ENCODE measurements at places on chromosomes 6 and 20.

- DNase-seq = no peak
These were observed 9.7 kb upstream of the CD83 start for GRCh38 chr6:14107711-14108494.

- DNase-seq = no peak
These were observed 23.7 kb upstream of the SLC23A2 start for GRCh38 chr20:5024982-5025381.

DNA sequence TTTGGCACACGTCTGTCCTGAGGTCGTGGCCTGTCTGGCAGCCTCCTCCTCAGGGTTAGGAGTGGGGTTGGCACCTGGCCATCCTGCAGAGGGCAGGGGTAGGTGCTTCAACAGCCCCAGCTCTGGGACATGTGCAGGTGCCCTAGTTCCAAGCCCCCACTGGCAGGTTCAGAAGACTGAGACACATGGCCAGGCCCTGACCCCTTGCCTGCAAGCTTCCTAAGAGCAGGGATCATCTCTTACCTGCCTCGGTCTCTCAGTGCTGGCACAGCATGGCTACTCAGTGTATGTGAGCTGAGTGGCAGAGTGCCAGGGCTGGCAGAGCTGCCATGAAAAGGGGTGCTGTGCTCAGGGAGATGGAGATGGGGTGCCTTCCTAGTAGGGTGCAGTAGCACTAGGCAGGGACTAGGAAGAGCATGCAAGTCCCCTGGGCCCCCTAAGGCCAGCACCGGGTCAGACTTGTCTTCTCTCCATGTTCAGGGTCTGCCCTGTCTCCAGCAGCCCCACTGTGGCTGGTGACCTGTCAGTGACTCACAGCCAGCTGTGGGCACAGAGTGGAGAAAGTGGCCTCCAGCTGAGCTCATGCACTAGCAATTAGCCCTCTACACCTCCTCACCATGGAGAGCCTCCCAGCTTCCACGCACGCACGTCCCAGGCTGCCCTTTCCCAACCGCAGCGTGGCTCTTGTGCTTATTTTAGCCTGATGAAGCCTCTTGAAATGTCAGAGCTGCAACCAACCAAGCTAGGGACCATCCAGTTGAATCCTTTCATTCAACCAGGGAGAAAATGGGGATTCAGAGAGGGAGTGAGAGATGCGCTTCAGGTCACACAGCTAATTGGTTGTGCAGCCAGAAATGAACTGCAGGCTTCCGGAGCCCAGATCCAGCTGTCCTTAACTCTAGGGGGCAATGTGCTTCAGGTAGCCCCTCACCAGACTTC is 116.6 kb downstream of the MRPL14 start:
- DNase-seq = peak; percentile 98

GRCh38 chr6:11343963-11344723 is 111.7 kb upstream of the NEDD9 start:
- DNase-seq = no peak

DNA sequence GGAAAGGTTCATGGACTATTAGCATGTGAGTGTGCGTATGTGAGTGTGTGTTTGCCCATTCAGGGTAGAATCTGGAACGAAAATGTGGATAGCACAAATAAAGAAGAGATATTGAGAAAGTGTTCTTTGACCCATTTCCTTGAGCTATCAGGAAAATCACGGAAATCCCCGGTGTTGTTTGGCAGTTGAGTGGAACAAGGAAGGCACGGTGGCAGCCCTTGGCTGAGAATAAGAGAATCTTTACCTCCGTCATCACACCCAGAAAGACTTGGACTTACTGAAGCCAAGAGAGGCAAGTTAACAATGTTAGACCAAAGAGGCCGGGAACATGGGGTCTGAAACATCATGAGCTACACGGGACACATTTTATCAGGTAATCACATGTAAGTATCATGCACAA is 588.9 kb upstream of the BTBD3 start:
- DNase-seq = no peak

DNA sequence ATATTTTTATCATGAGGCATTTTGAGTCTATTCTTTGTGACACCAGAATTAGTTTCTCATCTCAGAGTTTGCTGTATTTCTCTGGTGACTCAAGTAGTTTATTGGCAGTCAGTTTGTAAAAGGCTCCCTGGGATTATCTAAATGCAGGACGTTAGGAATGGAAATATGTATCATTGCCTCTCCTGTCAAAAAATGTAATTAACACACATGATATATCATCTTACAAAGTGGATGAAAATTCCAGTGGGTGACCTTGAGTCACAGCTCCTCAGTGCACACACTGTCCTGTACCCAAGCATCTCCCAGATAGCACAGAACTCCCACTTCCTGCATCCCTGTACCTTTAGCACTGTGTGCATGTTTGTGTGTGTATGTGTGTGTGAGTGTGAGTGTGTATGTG is 258.6 kb downstream of the LAMA2 start:
- DNase-seq = no peak

GRCh38 chr6:144334150-144334708 is 49.1 kb downstream of the UTRN start:
- no peak for DNase-seq

DNA sequence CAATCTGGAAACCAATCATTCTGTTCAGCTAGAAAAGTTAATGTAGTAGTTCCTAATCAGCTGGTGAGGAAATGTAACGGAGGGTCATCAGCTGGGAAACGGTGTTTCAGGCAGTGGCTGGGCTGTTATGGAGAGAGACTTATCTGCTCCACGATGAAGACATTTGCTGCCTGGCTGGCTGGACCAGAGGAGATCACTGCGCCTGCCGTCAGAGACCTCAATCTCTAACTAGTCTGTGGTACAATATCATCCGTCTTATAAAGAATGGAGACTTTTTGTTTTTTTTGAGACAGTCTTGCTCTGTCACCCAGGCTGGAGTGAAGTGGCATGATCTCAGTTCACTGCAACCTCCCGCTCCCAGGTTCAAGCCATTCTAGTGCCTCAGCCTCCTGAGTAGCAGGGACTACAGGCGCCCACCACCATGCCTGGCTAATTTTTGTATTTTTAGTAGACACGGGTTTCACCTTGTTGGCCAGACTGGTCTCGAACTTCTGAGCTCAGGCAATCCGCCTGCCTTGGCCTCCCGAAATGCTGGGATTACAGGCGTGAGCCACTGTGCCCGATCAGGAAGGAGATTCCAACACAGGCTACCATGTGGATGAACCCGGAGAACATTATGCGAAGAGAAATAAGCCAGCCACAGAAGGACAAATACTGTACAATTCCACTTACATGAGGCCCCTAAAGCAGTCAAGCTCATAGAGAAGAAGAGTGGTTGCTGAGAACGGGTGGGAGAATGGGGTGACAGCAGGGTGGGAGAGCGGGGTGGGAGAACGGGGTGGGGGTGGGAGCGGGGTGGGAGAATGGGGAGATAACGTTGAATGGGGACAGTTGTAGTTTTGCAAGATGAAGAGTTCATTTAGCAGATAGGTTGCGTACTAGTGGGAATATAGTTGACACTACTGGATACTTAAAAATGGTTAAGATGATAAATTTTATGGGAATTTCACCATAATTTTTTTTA is 115.1 kb downstream of the SULF2 start:
- no peak for DNase-seq

DNA sequence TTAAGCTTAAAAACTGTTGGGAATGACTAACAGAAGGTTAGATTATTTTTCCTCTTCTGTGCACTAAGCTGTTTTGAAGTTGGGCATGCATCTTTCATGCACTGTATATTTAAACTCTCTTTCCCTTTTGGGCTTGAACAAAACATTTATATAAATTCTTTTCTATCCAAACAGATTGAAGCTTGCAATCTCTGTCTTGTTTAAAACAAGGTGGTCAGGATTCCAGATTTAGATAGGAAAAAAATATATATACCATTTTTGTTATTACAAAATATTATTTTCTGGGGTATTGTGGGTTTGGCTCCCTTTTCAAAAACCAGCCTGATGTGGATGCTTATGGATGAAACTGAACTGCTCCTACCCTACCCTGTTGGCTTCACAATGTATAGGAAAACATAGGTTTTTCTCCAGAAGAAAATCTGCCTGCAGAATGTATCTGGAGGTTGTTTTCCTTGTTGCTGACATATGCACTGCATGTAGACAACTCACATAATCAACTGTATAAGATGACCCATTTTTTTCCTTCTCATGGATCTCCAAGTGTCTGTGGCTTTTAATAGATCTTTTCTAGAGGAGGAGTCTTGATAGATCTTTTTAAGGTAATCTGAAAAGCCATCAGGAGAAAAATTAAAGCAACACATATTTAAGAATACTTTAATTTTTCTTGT is 146.3 kb downstream of the PRL start:
- no peak for DNase-seq

DNA sequence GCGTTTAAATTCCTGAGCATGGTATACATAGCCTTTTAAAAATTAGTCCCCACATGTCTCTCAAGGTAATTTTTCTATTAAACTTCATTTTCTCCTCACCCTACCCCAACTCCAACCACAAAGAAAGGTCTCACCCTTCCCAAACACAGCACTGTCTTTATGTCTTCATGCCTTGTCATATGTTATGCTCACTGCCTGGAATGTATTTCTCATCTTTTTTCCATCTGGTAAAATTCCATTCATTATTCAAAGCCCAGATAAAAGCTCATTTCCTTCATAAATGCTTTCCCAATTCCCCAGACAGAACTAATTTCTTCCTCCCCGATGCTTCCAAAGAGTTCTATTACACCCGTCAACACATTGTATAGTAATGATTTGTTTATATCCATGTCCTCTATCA is 302.0 kb downstream of the ALDH8A1 start:
- no peak for DNase-seq

- DNase-seq = no peak
These were observed 45.9 kb downstream of the EPHA7 start for GRCh38 chr6:93373445-93373844.

DNA sequence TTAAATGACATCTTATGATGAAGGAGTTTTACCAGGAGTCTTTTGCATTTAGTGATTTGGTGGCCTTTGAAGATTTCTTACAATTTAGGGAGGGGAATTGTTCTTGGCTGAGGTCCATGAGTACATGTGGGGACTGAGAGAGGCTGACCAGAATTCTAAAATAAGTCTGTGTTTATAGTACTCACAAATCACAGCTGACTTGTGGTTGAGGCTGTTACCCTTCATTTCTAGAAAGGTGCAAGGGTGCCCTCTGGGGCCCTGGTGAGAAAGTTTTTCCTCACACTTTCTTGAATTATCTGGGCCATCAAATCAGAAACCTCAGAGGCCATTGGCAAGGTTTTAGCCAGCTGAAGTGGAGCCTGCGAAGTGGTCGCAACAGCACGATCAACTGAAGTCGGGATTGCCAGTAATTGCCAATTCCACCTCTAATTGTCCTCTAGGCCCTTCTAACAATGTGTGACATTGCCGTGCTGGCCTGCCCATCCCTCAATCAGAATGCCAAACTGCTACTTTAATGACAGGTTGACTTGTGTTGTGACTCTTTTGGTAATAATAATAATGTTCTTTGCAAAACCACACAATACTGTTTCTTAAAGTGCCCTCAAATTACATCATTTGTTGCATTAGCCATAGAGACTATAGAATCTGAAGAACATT is 221.6 kb downstream of the OGFRL1 start:
- peak; percentile 64 for DNase-seq

GRCh38 chr6:144302701-144303372 is 17.7 kb downstream of the UTRN start:
- DNase-seq = no peak

DNA sequence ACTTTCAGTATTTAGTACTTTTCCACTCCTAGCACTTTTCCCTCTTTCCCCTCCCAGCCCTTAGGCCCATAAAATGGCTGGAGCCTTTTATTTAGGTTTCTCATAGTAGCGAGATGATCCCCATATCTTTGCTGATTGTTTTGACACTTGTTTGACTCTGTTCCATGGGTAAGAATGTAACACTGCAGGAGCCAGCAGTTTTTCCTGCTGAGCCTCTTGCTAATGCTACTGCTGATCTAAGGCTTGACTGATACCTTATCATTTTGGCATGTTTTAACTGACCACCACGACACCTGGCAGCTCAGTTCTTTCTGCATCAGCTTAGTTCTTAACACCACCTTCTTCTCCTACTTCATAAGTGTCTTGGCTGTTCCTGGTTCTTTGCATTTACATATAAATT is 29.6 kb downstream of the ZKSCAN8 start:
- DNase-seq = no peak

DNA sequence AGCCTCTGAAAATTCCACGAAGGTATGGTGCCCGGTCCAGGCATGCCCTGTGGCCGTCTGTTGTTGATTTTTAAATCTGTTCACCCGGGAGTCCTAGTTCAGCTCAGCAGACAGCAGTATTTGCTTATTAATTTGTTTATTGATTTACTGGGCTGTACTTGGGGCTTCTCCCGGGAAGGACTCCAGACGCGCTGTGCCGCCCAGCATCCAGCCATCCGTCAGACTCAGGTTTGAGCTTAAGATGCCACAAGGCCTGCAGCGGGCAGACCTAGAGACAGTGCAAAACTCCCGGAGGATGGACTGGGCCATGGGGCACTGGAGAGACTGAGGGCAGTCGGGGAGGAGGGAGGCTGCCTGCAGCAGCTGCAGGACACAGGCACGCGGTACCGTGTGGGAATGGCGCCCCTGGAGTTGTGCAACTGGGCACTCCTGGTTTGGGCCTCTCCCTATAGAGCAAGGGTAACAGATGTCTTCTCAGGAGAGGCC is 17.3 kb upstream of the CCDC167 start:
- no peak for DNase-seq

All from stromal cell of bone marrow (primary cell).